Stomach (tissue), 19 donors: ENCODE measurements at places on chromosomes 5 and 9. TPM values are rescaled to one million over a fixed set of nuclear protein-coding genes. Genes with fewer than 3 reads are reported as not detected.

Gene CBY3
- not detected for total RNA-seq

Gene WDR38
- not detected for total RNA-seq

Gene SV2C
- total RNA-seq, result 1.8 TPM

Gene NSG2
- 4.2 TPM for total RNA-seq

Gene LECT2
- total RNA-seq, result not detected

Gene GARIN3
- total RNA-seq, result not detected

Gene IL5
- not detected for total RNA-seq

Gene SCGB3A1
- total RNA-seq, result not detected

Gene BRD3
- total RNA-seq, result 22.6 TPM

Gene SLC46A2
- not detected for total RNA-seq

Gene PTPRD
- total RNA-seq, result 39.4 TPM

Gene PPP2CA
- total RNA-seq, result 60.3 TPM

Gene FST
- total RNA-seq, result 7.4 TPM

Gene OR1J2
- total RNA-seq, result not detected

Gene GRXCR2
- not detected for total RNA-seq

Gene PRELID1
- total RNA-seq, result 84.0 TPM

Gene UGCG
- total RNA-seq, result 182 TPM

Gene PNPLA7
- total RNA-seq, result 3.5 TPM

Gene ADCY2
- 0.89 TPM for total RNA-seq

Gene PCDHB4
- not detected for total RNA-seq

Gene TRIM36
- 36.5 TPM for total RNA-seq

Gene FBP2
- total RNA-seq, result 15.6 TPM

Gene ACOT12
- total RNA-seq, result not detected
